Stimulated activated CD8-positive, alpha-beta memory T cell treated with anti-CD3 and anti-CD28 coated beads, Interleukin-7, amount 100 ng/mL, for 1 hour (primary cell): ENCODE measurements at places on chromosomes 5 and 9.

DNA sequence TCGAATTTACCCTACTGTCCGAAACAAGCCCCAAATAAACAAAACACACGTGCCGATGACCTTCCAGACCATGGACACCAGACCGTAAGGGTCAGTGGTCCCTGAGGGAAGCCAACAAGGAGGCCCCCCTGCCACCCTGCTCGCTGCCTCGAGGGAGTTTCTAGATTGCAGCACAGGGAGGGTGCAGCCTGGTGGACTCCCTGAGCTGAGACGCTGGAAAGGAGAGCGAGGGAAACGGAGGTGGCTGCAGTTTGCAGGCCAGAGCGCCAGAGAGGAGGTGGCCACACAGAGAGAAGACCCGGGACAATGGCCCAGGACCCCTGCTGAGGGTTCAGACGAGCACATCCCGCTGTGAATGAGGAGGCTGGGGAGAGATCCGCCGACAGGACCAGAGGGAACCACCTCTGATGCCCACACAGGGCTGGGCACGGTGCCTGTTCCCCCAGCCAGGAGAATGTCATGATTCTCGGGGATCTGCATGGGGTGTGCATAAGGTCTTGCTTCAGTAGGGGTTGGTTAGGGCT, 48.9 kb downstream of the SLC6A3 start:
- DNase-seq = no peak

DNA sequence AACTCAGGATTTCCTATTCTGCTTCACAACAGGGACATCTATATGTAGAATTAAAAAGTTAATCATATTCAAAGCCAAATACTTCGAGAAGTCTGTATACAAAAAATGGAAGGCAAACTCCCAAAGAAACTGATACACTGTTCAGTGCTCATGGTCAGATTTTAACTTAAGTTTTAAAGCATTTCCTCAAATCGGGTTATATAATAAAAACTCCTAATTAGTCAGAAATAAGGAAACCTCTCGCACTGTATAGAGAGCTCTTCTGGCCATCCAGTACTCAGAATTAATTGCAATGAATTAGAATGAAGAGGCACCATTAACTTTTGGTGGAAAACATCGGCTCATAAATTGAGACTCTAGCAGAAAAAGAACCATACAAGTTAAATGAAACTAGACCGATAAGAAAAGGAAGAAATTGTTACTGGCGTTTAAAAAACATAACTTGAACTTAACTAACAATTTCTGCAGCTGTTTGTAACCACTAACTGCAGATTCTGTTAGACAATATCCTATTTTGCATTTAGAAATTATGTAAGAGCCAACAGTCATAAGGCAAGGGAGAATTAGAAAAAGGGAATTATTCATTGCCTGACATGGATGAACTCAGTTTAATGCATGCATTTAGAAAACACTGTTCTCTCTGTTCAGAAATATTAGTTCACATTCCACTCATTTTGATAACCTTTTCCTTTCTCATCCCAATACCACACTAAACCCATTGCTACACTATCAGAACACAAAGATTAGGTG, 96.6 kb downstream of the FNBP1 start:
- DNase-seq = no peak

GRCh38 chr9:127035423-127035822, 87.0 kb downstream of the ANGPTL2 start:
- no peak for DNase-seq

DNA sequence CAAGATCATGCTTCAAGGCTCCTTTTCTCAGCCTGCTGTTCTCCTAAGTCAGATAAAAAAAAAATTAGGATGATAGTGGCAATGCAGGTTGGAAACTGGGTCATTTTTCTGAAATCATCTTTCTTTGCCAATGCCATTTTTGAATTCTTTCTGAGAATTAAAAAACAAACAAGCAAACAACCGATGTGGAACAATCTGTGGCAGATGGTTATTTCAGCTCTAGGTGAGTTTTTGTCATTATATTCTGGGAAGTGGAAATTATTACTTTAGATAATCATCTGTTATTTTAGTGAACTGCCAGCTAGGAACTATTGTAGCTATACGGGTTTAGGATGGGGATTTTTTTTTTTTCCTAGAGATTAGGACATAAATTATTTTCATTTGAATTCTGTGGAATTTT, 129.7 kb downstream of the NTRK2 start:
- no peak for DNase-seq

DNA sequence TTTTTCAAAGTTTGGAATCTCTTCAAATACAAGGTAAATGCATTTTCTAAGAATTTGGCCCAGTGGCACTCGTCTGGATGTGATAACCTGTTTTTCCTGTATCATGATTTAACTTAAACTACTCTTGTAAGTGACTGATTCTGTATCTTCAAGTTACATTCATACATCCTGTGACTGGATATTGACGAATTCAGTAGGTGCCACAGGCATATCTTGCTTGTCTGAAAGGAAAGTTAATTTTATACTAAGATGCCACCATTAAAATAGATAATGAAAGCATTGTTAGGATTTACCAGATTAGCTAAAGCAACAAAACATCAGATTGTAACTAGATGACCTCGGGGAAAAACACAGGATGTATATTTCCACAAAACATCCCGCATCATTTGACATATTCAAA, 175.3 kb upstream of the ZNF608 start:
- no peak for DNase-seq

GRCh38 chr9:86405926-86406325, 51.7 kb upstream of the TUT7 start:
- no peak for DNase-seq

GRCh38 chr5:173857234-173857633, 30.9 kb upstream of the CPEB4 start:
- no peak for DNase-seq

GRCh38 chr9:36007316-36007708, 29.4 kb upstream of the RECK start:
- no peak for DNase-seq

DNA sequence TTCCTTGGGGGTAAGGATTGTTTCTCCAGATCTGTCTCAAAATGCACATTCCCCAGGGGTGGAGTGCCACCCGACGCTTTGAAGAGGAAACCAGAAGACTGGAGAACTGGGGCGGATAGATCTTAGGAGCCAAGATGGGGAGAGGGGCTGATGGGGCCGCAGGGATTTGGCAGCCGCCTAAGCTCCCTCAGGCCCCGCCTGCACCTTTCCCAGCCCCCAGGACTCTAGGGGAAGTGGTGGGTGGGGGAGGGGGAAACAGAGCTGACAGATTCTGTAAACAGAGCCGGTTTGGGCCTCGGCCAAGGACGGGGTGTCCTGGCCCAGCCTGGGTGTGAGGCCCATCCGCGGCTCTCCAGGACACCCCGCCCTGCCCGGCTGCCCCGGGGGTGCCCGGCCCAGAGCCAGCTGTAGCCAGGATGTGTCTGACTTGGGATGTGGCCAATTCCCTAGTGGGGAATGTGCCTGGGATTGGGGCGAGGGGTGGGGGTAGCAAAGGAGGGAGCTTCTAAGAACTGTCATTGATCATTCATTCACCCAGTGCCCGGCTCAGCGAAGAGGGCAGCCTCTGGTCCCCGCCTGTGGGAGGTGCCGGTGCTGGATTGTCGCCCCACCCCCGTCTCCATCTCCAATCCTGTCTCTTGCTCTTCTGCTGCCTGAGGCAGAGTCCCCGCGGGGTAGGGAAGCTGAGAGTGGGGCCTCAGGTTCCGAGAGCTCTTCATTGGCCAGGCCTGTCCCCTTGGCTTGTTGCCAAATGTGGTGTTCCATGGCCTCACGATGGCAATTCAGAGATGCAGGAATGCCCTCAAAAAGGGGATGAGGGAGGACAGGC, 54.8 kb upstream of the CDKN2AIPNL start:
- no peak for DNase-seq

- DNase-seq = no peak
Observed at GRCh38 chr5:38598994-38599617, 42.7 kb upstream of the LIFR start.
